ENCODE measurements at places on chromosomes 1 and 21.

DNA sequence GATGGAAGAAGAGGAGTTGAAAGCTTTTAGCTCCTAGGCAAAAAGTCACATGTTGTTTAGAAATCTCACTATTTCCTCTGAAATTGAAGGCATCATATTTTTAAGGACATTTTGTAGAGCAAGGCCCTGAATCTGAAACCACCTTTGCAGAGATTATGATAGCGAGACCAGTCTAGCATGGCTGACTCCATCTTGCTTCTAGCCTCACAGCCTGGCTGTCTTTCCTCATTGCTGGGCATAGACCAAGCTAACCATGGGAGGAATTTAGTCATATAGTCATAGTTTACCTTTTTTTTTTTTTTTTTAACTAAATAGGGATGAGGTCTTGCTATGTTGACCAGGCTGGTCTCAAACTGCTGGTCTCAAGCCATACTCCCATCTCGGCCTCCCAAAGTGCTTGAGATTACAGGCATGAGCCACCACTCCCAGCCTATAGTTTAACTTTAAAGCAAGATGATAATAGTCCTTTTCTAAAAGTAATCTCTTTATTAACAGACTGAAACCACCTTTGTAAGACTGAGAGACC lies 42.2 kb upstream of the ZNF326 start:
- no peak for DNase-seq

- peak; percentile 65 for DNase-seq
Observed at GRCh38 chr1:226109829-226110248, 47.3 kb downstream of the H3-3A start.

- DNase-seq, result no peak
Observed at GRCh38 chr1:10033359-10033845, 644 bp downstream of the UBE4B start.

DNA sequence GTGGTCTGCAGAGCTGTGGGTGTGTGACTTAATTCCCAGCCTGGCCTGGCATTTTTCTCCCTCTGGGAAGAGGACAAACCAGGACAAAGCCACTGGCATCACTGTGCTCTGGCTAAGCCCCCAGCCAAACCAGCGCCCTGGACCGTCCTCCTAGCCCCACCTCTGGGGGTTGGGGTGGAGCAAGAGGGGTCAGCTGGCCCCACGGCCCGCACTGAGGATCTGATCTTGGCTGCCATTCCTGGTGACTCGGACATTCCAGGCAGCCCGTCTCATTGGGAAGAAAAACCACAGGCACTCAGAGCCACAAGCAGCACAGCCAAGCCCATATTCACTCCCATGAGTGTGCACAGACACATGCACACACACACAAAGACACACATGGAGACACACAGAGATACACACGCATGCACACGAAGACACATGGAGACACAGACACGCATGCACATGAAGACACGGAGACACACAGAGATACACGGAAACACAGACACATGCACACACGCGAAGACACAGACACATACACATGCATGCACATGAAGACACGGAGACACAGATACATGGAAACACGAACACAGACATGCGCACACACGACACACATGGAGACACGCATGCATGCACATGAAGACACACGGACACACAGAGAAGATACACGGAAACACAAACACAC lies 2.3 kb upstream of the MXRA8 start:
- DNase-seq, result no peak

GRCh38 chr1:204615881-204616280 lies 69.7 kb downstream of the LRRN2 start:
- no peak for DNase-seq

GRCh38 chr1:209335178-209335577 lies 248.3 kb upstream of the CAMK1G start:
- DNase-seq, result no peak

DNA sequence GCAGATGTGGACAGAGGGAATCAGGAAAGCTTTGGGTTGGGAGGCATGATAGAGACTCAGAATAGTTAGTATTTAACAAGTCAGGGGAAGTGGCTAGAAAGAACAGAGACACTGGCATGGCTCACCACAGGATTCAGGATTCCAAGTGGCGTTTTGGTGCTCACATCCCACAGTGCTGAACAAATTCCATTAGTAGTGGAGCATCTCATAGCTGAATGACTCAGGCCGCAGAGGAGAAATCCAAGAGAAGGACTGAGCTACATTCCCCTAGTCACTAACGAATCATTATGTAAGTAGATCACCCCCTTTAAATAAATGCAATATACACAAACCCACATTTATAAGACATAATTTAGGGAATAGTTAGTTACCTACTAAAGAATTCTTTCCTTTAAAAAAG lies 5.0 kb upstream of the KCNJ9 start:
- no peak for DNase-seq

DNA sequence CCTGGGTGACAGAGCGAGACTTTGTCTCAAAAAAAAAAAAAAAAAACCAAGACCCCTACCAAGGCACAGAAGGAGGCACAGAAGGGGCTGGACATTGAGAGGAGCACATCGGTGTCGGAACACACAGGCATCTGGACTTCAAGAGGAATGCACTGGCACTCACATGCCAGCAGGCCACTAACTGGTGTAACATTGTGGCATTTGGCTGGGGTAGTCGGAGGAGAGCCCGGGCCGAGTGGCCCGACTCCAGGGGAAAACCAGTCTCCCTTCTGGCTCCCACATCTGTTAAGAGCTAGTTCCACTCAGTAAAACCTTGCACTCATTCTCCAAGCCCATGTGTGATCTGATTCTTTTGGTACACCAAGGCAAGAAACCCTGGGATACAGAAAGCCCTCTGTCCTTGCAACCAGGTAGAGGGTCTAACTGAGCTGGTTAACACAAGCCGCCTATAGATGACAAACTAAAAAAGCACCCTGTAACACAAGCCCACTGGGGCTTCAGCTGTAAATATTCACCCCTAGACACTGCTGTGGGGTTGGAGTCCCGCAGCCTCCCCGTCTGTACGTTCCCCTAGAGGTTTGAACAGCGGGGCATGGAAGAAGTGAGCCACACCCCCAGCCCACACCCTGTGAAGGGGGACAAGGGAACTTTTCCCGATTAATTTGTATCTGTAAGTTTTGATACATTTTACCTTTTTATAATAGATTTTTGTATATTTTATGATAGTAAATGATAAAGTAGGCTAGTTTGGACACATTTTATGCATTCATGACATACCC lies 17.2 kb upstream of the AKIRIN1 start:
- DNase-seq, result no peak

DNA sequence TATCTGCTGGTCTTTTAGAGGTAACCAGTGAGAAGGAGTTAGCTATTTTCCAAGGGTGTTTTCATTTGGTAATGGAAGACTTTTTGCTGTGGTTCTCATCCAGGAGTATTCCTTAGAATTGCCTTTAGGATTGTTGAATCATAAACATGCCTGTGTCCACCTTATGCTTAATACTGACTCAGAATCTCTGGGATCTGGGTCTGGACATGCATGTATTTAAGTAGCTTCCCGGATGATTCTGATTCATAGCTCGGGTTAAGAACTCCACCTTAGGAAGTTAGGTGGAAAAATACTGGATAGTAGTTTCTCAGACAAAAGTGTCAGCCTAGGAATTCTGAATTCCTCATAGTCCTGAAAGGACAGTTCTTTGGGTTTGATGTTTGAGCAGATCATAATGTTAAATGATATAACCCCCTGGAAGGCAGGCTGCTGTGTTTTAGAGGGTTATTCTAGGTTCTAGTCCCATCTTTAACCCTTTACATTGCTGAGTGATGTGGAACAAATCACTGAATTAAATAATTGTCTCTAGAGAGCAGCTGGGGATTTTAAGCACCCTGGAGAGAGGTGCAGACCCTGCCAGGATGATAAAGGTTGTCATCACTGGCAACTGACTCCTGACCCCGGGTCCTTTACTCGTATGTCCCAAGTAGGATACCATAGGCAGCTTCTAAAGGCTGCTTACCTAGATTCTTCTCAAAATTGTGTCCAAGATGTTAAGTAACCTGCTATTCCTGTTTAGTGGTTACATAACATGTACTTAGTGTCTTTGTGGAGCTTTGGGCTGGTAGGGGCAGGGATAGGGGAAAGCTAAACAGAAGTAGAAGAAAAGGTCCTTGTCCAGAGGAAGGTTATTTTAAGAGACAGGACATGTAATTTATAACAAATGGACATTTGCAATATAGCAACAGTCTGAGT lies 14.5 kb upstream of the C4BPB start:
- no peak for DNase-seq

- DNase-seq, result no peak
Observed at GRCh38 chr1:36836196-36836883, 198.0 kb downstream of the GRIK3 start.

All from stimulated activated CD8-positive, alpha-beta memory T cell treated with anti-CD3 and anti-CD28 coated beads, Interleukin-15, amount 100 ng/mL, for 4 hours (primary cell).